ENCODE measurements at places on chromosomes 4 and X.

GRCh38 chrX:1249101-1249887 is 19.3 kb upstream of the CSF2RA start:
- DNase-seq: no peak

DNA sequence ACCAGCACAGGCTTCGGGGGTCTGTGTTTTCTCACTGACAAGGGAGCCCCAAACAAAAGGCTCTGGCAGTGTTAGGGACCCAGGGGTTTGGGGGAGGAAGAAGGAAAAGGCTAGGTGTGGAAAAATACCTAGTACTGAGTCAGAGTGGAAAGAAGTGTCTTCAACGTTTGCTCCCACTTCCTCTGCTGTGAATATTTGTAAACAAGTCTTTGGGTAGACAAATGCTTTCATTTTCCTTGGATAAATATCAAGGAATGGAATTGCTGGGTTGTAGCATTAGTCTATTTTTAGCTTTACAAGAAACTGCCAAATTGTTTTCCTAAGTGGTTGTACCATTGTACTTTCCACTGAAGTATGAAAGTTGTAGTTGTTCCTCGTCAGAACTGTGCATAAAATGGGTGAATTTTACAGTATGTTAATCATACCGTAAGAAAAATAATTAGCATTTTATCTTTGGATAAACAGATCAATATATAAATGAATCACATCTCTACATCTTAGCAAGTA is 17.4 kb downstream of the COL4A5 start:
- DNase-seq: no peak

DNA sequence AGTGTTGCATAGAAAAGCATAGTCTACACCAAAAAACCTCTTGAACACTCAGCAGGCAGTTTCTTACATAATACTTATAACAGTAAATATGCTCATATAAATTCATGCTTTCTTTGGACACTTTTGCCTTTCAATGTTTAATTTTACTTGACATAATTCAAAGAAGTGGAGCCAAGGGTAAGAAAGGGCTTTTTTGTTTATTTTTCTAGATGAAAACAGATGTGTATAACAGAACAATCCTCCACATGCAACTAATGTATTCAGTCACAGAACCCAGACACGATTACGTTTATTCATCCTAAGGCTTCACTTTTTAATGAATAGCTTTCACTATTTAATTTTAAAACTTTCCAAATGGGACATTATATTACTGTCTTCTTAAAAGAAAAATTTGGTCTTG is 58.0 kb upstream of the PTPN13 start:
- no peak for DNase-seq

- no peak for DNase-seq
Observed at GRCh38 chr4:1049591-1049905, 38.1 kb downstream of the FGFRL1 start.

GRCh38 chr4:131054489-131055019 is 1958.6 kb downstream of the C4orf33 start:
- no peak for DNase-seq

GRCh38 chrX:16186380-16187007 is 19.2 kb downstream of the MAGEB17 start:
- no peak for DNase-seq

GRCh38 chr4:108045687-108046024 is 56.0 kb downstream of the HADH start:
- DNase-seq: no peak

DNA sequence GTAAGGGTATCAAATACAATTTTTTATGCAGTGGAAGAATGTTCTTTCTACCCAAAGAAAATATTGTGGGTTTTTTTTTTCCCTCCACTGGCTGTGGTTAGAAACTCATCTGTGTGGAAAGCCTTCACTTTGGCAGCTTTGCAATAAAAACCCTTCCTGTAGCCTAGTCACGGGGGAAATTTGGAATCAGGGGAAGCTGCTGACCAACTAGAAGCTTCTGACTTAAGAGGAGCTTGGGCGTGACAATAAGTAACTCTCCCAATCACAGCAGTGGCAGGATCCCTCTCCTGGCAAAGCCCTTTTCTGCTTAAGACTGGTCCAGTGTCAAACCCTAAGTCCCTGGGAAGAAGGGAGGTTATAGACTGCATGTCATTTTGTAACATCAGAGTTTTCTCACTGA is 87.9 kb downstream of the LRRC66 start:
- no peak for DNase-seq

DNA sequence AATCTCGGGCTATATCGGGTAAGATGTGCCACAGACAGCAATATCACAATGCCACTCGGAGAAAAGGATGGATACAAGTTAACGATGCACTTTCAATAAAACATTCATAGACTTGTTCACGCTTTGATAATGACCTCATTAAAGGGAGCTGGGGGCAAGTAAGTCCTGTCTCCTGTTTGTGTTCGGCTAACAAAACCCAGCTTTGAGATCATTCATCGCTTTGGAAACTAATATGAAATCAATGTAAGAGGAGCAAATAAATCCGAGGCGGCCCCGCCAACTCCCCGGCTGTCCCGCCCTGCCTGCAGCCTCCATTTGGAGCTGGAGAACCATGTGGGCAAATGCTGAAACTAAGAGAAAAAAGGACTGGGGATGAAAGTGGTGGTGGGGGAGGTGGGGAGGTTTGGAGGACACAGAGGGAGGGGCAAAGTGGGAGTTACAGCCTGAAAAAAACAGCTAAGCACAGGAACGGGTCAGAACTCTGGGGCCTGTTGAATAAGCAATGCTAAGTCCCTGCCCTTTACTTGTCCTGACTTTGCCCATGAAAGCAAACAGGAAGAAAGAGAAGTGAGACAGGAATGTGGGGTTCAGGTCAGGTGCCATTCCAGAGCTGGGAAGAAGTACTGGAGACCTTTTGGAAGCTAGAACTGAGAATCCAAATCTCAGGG is 3.5 kb upstream of the GSX2 start:
- DNase-seq: no peak

GRCh38 chrX:13651150-13651549 is 1.8 kb upstream of the TCEANC start:
- peak; percentile 66 for DNase-seq

GRCh38 chr4:109211671-109212070 is 90.8 kb downstream of the COL25A1 start:
- DNase-seq: peak; percentile 7

DNA sequence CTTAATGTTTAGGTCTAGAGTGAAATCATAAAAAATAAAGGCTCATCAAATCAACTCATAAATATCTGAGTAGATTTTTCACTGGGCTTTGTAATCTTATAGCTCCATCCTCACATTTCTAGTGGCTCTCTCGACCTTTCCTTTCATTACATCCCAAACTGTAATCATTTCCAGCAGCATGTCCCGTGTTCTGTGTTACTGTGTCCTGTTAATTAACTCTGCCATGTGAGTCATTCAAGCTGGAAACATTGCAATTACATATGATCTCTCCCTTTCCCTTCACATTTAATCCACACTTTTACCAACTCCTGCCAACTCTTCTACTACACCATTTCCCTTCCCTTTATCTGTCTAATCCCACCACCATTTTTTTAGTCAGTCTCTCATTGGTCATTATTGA is 75.5 kb downstream of the UGT8 start:
- no peak for DNase-seq

GRCh38 chr4:109207061-109207460 is 95.4 kb downstream of the COL25A1 start:
- DNase-seq: peak; percentile 71

GRCh38 chrX:96684339-96685209 is at the start of gene DIAPH2:
TSS of gene DIAPH2 (plus strand) at chrX:96684842.
- DNase-seq: peak; percentile 75

DNA sequence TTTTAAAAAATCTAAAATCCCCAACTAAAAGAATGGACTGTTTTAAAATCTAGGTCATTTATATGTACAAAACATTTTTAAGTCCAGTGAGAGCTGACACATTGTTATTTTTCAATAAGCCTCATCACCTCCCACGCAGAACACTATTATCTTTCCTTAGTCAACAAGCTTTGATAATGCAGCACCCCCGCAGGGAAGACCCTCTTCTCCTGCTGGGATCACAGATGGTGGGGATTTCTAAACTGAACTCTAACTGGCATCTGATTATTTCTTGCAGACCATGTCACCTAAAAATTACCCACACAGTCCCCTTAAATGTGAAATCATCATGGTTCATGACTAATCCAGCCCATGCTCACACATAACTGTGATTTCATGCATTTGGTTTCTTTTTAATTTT is 11.6 kb downstream of the SYTL4 start:
- DNase-seq: peak; percentile 2

DNA sequence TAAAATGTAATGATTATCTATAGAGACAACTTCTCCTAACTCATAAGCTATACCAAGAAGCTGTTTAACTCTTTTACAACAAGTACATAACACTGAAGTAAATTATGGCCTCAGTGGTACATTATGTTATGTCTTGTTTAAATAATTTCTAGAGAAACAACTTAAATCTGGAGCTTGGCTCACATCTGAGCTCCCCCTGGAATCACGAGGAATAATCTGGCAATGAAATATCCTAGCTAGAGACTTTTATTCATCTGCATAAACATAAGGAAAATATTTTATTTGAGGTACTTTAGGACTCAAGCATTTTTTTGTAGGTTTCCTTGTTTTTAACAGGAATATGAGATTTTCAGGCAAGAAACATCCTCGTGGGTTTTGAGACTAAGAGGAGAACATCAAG is 354.7 kb upstream of the SLC7A11 start:
- no peak for DNase-seq

- no peak for DNase-seq
Observed at GRCh38 chr4:144463896-144464295, 182.1 kb upstream of the HHIP start.

DNA sequence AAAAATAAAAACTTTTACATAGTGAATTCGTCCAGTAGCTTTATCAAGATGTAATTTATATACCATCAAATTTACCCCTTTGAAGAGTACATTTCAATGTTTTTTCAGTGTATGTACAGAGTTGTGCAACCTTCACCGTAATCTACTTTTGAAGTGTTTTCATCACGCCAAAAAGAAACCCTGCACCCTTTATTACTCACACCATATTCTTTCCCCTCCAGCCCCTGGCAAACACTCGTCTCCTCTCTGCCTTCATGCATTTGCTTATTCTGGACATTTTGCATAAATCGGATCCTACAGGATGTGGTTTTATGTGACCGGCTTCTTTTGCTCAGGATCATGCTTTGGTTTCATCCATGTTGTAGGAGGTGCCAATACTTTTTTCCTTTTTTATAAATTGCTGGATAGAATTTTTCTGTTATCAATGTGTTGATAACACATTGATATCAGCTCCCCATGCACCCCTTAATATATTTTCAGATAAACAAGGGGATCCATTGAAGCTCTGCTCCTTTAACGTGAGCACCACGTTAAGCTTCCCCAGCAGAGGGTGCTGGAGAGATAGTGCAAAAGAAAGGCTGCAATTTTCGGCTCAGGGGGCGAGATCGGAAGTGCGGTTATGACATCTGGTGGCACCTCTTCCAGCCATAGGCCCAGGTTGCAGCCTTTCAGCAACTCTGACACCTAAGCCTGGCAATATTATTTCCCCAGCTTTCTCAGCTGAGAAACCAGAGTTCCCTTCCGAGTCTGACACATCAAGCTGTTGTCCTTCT is 100.1 kb upstream of the VCX3B start:
- DNase-seq: no peak

DNA sequence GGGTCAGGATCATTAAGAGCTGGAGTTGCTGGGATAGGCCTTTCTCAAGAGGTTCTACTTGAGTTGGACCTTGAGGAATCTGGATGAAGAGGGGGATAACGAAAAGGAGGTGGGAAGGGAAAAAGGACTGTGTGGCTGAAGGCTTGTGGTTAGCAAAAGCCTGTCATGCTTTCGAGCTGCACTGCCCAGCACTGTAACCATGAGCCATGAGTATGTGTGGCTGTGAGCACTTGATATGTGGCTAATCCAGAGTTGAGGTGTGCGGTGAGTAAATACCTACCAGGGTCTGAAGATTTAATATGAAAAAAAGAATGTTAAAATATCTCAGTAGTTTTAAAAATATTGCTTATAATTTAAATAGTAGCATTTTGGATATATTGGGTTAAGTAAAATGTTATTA is 11.4 kb downstream of the TMEM165 start:
- DNase-seq: no peak

GRCh38 chr4:38455092-38455862 is 208.7 kb upstream of the KLF3 start:
- DNase-seq: no peak

GRCh38 chrX:5307416-5307815 is 921.3 kb downstream of the NLGN4X start:
- DNase-seq: no peak

DNA sequence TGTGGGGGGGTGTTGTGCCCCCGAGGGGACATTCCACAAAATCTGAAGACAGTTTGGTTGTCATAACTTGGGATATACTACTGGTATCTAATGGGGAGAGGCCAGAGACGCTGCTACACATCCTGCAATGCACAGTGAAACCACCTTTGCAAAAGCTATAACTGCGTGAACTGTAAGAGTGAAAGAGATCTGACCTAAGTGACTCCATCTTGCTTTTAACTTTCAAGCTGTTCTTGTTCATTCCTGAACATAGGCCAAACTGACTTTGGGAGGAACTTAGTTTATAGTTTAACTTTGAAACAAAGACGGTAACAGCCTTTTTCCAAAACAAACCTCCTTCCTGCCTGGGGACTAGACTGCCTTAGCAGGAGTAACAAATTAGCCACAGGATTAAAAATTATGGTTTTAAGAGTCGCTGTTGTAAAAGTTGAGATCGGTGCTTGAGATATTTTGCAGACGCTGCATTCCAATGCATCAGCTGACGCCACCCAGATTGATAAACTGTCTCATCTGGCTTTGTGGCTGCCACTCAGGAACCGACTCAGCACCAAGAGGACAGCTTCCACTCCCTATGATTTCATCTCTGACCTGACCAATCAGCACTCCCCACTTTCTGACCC is 70.9 kb downstream of the ATXN3L start:
- DNase-seq: no peak

DNA sequence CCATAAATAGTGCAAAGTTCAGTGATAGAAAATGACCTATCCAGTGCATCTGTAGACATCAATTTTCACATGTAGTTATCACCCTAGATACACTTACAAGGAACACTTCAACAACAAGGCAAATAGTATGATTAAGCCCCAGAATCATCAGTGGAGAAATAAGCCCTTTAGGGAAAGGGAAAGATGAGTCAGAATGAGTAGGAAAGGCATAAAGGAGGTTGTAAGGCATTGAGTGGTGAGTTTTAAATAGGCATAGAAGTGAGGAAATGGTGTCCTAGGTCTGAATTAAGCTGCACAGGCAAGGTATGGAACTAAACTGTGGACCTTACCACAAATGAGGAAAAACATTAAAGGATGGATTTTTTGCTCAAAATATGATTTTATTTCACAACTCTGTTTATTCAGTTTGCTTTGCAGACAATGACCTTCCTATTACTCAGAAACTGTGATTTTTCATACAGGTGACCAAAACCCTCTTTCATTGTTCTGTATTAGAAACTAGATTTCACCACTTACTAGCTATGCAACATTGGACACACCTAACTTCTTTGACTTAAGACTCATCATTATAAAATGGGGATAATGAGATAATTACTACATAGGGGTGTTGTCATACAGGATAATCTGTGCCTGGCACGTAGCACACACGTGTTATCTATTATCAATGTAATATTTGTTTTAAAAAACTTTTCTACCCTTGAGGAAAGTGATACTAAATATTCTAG is 57.0 kb upstream of the MAP9 start:
- DNase-seq: peak; percentile 74
